SIG-M5 (cell line): ENCODE measurements at places on chromosomes 5 and 9.

DNA sequence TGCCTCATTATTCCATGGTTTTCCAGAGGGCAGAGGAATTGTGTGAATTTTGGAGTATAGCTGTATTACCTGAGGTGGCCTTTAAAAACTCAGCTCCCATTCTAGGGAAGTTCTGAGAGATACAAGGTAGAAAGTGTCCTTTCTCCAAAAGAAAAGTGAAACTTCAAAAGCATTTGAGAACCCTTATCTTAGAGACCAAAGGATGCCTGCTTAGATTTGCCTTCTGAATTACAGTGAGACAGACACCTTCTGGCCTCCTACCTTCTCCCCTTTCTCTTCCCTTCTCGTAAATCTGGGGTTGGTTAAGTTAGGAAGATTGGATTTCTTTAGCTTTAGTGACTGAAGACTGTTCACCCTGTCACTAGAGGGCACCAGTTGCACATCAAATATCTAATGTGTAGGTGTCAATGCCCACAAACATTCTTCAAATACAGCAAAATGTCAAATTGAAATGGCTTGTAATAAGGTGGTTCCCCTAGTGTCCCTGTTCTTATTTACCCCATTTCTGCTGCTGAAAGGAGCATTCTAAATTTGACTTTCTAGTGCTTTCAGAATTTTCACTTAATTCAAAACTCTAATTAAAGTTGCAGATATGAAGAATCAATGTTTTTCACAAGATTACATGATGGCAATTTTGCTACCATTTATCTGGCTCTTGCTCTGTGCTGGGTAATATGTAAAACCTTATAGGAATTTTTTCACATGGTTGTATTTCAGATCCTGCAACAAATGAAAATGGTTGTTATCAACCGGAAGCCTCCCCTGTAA is 46.7 kb downstream of the PRRC1 start:
- DNase-seq, result no peak

DNA sequence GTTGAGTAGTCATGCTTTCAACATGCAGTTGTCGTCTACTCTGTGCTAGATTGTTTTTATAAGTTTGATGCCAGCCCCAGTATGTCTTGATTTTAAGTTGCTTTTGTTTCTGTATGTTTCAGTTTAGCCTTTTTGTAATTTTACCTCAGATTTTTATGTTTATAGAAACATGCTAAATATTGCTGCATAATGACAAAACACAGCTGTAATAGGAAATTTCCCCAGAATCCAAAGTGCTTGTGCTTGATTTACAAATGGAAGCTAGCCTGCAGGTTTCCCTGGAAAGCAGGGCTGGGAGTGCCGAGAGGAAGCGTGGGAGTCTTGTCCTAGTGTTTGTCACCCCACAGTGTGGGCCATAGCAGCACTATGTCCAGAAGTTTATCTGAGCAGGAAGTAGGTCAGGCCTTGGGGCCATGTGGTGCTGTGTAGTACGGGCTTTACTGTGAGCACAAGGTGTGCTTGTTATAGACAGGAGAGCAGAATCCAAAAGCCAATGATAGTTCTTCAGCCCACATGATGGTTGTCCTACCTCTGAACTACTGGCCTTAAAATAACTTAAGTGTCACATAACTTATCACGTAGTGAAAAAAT is 100.0 kb upstream of the NREP start:
- DNase-seq, result no peak

GRCh38 chr5:51398875-51399642 is 15.8 kb downstream of the ISL1 start:
- no peak for DNase-seq

GRCh38 chr5:538801-539468 is 14.7 kb upstream of the SLC9A3 start:
- no peak for DNase-seq

DNA sequence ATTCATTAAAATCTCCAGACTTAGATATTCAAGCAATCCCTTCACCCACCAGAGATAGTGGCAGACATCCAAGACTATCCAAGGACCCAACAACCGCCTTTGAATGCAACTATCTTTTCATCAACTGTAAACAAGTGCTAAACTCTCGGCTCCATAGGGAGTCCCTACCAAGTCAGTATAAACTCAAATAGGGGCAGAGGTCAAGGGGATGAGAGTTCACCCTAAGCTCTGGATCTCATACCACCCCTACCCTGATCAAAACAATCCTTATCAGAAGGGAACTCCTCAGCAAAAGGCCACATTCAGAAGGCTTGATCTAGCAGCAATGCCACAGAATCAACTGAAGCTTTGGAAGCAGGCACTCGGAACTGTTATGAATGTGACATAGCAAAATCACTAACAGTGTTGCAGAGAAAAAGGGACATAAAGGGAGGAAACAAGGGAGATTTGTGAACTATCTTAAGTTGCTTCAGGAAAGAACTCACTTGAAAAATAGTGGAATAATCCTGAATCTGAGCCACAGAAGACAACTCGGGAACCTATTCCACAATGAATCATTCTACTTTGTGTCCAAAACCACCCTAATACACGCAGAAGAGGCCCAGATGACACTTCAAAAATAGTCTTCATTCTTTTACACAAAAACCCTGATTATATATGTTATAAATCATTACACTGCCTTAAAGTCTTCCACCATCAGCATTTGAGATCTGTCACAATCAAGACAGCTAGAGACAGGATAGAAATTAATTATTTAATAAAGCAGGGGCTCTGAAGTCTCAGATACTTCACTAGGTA is 49.8 kb downstream of the NR6A1 start:
- DNase-seq, result no peak

GRCh38 chr9:83315649-83316048 is 222.6 kb downstream of the FRMD3 start:
- DNase-seq, result no peak

DNA sequence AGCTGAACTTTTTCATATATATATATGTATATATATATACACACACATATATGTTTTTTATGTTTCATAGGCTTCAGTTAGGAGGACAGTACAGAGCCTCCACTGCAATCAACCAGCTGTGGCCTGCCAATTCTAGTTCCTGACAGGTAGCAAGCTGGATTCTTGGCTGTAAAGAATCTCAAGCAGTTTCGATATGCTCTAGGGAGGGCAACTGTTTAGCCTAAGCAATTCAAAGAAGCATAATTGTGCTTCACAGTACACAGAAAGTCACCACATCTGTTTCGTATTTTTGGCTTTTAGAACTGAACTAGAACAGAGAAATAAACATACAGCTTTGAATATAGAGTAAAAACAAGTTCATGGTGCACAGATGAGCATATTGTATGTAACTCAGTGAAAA is 152.4 kb upstream of the ARRDC3 start:
- no peak for DNase-seq
